ENCODE measurements at places on chromosomes 2 and 18.

DNA sequence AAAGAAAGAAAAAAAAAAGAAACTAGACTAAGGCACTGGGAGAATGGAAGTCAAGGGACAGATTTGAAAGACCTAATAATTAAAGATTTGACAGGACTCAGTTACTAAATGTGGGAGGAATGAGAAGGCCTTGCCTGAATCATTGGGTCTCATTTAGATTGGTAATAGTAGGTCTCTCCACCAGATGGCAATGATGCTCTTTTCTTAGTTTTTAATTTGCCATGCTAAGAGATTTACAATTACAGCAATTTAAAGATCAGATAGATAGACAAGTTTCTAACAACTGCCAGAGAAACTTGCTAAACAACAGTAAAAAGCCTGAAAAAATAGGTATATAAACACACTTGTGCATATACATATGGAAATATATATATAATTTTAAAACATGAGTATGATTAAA is 153.0 kb downstream of the TMEM247 start:
- DNase-seq = no peak

GRCh38 chr2:214014551-214015220 is 396.2 kb upstream of the VWC2L start:
- no peak for DNase-seq

DNA sequence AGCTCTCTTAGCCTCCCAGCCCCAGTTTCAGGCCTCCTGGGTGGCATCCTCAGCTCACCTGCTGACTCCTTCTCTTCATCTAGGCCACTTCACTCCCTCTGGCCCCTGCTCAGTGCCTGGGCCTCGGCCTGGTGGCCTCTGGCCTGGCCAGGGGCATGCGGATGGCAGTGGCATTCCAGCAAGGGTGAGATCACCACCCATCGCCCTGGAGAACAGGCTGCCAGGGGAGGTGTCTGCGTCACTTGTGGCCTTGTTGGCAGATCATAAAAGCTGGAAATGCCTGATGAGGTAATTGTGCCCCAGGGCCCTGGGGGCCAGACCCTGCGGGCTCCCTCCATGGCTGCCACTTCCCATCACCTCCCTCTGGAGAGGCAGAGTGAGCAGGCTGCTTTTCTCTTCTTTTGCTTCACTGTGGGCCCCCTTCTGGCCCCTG is 72.5 kb upstream of the SMAD2 start:
- DNase-seq = no peak

DNA sequence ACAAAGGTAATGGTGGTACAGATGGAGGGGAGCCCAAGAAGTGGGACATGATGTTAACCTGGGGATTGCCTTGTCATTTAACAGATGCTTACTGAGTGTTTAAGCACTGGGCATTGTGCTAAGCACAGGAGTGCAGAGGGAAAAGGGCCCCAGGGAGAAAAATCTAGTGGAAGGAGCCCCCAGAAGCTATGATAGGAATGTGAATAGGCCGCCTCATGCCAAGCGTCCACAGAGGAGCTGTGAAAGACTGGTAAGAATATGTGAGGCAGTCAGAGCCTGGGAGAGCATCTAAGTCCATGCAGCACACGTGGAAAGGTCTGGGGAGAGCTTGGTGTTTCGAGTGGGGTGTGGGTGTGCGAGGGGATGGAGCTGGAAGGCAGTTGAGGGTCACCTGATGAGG is 5.5 kb downstream of the ZNF532 start:
- no peak for DNase-seq

GRCh38 chr2:150571121-150571520 is 83.7 kb upstream of the RND3 start:
- no peak for DNase-seq

DNA sequence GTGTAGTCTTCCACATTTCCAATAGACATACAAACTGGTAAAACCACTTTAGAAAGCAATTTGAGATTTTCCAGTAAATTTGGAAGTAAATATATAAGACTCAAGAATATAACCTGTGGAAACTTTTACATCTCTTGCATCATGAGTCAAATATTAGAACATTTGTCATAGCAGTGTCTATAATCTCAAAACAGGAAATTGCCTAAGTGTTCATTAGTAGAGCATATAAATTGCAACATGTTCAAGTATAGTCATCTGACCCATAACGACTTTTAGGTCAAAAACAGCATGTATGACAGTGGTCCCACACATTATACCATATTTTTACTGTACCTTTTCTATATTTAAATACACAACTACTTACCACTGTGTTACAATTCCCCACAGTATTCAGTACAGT is 555.9 kb upstream of the VRK2 start:
- no peak for DNase-seq

- DNase-seq = no peak
Observed at GRCh38 chr2:85308896-85309555, 18.8 kb downstream of the TGOLN2 start.

DNA sequence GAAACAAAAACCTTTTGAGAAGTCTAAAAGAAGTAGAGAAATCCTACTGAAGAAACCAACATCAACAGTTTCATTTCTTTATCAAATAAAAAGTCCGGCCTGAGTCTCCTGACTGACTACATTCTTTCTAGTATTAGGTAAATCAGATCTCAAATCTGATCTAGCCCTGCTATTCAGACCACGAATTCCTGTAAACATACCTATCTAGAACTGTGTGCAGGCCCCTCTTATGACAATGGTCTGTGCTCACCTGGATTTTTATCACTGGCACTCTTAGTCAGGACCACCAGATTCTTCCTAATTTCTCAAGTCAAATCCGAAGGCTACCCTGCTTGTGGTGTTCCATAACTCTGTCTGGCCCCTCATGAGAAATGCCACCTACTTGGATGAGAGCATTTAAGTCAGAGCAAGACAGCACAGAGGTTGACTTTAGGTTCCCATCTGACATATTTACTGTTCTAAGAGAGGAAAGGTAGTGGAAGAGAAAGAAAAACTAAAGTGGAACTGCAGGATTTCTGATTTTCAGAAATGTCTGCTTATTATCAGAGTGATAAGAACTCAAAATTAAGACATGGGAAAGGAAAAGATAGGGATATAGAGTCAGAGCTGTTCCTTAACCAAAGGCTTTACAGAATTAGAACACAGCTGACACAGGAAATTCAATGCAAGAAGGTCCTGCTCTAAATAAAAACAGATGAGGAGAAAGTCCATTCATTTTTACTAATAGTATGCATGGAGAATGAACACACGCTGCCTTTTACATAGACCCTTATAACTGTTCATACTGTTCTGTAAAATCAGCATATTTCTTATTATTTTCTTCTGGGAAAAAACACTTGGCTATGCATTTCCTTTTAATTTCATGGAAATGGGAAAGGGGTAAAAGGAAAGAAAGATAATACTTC is 56.5 kb downstream of the SLC8A1 start:
- no peak for DNase-seq

GRCh38 chr2:37267685-37268084 is 36.2 kb downstream of the NDUFAF7 start:
- no peak for DNase-seq
